ENCODE measurements at places on chromosomes 11 and 22.
A peak's percentile ranks its signal among the peaks of the same experiment; 100 is the strongest.

- peak; percentile 30 for DNase-seq
These were observed 87.0 kb downstream of the CSNK2A3 start for GRCh38 chr11:11265994-11266606.

DNA sequence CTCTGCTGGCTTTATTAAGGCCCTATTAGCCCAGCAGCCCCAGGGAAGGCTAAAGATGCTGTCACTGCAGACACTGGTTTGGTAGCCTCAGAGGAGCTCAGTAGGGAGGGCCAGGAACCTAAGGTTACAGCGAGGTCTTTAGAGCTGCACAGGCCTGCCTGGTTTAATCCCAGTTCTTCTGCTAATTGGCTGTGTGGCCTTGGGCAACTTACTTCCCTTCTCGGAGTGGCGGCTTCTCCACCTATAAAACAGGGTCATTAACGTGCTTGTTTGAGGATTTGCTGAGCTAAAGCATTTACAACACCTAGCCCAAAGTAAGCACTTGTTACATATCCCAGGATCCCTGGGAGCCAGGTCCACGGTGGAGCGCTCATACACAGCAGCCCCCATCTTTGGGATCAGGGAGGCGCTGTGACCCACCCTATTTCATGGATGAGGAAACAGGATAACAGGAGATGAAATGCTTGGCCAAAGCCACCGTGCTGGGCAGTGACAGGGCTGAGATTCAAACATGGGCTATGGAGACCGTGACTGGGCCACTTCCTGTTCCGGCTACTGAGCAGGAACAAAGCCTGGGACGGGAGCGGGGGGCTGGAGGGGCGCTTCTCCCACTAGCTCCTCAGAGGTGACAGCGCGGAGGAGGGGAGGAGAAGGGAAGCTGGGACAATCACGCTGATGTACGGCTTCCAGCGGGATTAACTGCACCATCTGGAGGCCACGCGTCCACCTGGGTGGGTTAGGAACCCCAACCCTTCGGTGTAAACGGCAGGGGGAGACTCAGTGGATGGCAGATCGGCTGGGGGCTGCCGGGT lies 61.5 kb downstream of the IGLL1 start:
- DNase-seq: no peak

DNA sequence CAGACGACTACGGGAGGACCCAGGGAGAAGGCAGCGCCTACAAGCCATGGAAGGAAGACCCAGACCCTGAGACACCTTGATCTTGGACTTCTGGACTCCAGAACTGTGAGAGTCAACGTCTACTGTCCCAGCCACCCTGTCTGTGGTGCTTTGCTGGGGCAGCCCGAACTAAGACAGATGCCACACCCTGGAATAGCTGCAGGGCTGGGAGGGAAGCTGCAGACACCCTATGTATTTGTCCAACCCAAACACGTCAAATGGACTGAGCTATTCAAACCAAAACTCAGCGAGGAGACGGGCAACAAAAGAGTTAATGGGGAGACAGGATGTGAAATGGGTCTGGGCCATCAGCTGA lies 169.3 kb downstream of the CTTN start:
- DNase-seq: no peak

DNA sequence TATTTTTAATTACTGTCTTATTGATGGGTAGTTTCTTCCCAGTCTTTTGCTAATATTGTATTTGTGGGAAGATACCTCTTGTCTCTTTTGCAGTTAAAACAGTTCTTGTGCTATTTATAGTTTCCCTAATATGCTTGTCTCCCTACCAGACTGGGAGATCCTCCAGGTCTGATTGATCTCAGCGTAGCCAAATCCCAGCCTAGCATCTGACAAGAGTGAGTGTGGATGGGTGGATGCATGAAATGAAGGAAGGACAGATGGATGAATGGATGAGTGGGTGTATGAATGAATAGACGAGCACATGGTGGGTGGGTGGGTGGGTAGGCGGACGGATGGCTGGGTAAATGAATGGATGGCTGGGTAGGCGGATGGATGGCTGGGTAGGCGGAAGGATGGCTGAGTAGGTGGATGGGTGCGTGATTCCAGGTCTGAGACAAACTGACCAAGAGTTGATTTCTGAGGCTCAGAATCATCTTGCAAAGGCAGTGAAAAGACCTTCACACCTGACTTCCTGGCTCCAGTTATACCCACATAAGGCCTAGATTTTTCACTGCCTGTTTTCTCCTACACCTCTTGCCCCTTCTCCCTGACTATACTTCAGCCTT lies 11.4 kb downstream of the DNAJB13 start:
- no peak for DNase-seq

- no peak for DNase-seq
These were observed 54.3 kb upstream of the MYEOV start for GRCh38 chr11:69239641-69240040.

GRCh38 chr11:103648670-103649400 lies 387.6 kb upstream of the DDI1 start:
- DNase-seq: peak; percentile 50

DNA sequence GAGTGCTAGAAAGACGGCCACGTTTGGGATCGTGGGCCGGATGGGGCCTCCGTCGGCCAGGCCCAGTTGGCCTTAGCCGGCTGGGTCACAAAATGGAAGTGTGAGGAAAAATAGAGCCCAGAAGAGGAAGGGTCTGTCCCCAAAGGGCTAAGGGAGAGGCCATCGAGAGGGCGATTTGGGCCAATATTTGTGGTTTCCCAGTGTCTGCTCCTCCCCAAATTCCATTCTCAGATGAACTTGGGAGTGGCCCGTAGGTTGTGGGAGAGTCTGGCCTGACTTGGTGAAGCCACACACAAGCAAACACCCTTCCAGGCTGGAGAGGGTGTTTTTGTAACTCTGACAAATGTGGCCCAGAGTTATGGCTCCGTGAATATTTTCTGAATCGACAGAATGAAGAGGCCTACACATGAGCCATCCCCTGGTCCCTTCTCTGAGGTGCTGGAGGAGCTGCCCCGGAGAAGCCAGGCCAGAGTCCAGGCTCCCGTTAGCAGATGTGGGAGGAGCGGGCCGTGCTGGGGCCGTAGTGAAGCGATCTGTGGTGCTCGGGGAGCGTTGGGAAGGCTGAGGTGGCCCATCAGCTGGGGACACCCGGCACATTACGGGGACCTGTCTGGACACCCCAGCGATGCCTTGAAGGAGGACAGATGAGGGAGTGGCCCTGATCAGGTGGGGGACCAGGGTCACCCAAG lies 73.5 kb upstream of the PPARA start:
- peak; percentile 93 for DNase-seq

GRCh38 chr11:69155302-69156234 lies at the start of gene SMIM38:
TSS of gene SMIM38 (plus strand) at chr11:69155935. CDS start at chr11:69157847, 1,912 bp downstream.
- DNase-seq: no peak

DNA sequence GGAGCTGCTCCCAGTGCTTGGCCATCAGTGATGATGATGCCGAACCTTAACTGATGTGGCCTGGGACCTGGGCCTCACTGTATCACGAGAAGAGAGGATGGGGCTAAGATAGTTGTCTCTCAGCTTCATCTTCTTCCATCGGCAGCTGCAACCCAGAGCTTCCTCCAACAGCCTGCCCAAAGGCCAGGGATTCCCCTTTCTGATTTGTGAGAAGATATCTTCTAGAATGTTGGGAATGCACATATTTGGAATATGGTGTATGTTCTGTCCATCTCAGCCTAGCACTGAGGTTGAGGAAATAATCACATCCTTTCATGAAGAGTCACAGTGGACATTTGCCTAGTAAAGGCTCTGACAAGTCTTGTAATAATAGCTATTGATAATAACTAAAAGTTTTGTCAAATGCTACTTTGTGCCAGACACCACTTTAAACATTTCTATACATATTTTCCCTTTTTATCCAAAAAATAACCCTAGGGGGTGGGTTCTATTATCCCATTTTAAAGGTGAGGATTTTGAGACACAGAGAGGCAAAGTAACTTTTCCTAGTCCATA lies 73.1 kb downstream of the COMMD9 start:
- no peak for DNase-seq

DNA sequence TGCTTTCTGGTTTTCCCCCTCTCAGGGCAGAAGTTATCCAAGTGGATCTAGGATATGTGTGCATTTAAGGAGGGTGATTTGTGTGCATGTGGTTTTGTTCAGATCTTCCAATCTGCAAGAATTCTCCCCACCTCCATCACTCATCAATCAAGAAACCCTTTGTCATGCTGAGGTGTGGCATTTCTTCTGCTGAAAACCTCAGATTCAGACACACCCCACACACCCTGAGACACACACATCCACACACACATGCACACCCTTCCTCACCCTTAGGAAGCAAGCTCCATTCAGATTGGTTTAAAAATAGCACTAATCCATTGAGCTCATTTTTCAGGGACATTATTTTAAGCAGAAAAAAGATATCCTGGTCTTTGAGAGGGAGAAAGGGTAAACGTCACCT lies 106.1 kb upstream of the HSD17B12 start:
- DNase-seq: no peak

- DNase-seq: no peak
These were observed 878.1 kb downstream of the BRD1 start for GRCh38 chr22:48949375-48950149.

GRCh38 chr22:39431821-39432251 lies 25.0 kb upstream of the MGAT3 start:
- DNase-seq: peak; percentile 60

GRCh38 chr11:2327032-2327431 lies 25.2 kb downstream of the TSPAN32 start:
- DNase-seq: no peak

DNA sequence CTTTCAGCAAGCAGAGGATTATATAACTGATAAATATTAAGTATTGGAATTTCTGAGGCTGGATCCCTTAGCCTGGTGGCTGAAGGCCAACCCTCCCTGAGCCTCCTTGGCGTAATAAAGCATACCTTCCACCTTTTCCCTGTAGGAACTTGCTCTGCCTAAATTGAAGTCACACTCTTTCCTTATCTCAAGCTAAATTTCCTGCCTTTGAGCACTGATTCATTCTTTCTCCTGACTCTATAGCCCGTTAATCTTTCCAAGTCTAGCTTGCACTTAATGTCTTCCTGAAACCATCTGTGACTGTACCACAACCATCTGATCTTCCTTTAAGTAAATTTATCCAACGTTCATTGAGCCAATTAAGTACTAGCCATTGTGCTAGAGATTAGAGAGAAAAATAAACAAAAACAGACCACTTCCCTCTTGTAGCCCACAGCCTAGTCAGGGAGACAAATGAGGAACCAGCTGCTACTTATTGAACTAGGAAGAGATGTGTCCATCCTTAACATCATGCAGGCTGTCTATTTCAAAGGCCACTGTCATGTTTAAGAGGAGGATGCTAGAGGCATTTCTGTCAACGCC lies 62.9 kb downstream of the GRK3 start:
- no peak for DNase-seq

DNA sequence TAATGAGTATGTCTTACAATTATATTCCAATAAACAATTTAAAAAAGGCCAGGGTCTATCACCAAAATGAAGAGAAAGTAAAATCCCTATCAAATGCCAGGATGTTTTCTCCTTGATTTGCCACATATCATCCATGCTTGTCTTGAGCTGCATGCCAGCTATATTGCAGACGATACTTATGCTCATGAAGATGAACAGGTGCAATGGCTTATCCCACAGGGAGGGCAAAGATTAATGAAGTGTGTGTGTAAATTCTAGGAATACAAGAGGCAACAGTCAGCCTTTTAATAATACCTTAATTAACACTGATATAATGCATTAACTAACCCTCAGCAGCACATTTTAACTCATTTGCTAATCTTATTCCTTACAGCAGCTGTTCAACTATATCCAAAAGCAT lies 850.5 kb downstream of the KCNA4 start:
- DNase-seq: no peak

DNA sequence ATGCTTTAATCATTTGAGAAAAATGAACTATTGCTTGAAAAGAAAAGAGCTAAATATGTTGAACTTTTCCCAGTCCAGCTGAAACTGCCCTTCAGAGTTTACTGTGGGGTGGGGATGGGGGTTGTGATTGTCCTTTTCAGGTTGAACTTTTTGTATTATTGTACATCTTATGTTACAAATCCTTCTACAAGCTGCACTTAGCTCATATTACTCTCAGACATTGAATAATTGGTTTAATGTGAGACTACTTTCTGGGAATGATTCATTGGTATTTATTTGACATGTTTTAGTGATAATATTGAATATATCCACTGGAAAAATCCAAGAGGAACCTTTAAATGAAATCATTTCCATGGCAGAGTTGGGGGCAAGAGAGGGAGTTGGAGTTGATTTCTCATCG lies 84.9 kb downstream of the ATXN10 start:
- DNase-seq: no peak

DNA sequence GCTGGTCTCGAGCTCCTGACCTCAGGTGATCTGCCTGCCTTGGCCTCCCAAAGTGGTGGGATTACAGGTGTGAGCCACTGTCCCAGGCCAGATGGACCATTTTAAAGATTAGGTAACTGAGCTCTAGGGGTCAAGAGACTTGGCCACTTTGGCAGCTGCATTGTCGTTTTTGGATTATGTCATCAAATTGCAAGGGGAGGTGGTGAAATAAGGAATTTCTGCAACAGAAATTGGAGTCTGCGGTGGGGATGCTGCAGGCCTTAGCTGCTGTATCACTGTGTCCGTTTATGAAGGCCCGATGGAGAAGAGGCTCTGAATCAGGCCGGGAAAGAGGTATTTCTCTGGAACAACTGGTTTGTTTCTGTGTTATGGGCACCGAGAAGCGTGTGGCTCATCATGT lies 34.6 kb downstream of the PTPRJ start:
- no peak for DNase-seq

- DNase-seq: peak; percentile 25
These were observed 213.4 kb upstream of the SYN3 start for GRCh38 chr22:33271390-33272161.

- no peak for DNase-seq
These were observed 78.2 kb downstream of the SMCO4 start for GRCh38 chr11:93464927-93465540.

DNA sequence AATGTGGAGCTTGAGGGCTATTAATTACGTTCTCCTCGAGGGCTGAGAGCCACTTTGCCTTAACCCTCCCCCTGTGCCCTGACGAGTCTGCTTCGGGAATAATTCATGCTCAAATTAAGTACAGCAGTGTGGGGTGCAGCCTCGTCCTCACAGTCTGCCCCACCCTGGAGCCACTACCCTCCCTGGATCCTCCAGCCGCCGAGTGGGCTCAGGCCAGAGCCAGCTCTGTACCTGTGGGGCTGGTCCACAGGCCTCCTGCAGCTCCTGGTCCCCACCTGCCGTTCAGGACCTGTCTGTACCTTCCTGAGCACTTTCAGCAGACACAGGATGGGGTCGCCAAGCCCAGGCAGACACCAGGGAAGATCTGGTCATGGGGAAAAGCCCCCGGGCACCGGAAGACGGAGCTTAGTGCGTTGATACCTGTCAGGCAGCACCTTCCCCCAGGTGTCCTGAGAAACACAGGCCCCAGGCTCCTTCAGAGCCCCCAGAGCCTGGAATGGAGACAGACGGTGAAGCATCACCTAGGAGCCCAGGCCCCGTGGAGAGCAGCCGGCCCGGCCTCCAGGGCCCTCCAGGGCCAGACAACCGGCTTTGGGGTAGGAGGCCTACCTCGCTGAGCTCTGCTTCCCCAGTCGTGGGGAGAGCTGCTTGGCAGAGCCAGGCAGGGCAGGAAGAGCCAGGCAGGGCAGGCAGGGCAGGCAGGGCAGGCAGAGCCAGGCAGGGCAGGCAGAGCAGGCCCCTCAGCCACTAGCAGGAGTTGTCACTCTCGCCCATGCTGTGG lies 9.7 kb downstream of the TSPAN32 start:
- no peak for DNase-seq
